ENCODE measurements at places on chromosomes 2 and 18. TPM values are rescaled to one million over a fixed set of nuclear protein-coding genes. Genes with fewer than 3 reads are reported as not detected.

- DNase-seq = peak; percentile 15
Observed at GRCh38 chr2:154836632-154837031, 138.1 kb downstream of the KCNJ3 start.

DNA sequence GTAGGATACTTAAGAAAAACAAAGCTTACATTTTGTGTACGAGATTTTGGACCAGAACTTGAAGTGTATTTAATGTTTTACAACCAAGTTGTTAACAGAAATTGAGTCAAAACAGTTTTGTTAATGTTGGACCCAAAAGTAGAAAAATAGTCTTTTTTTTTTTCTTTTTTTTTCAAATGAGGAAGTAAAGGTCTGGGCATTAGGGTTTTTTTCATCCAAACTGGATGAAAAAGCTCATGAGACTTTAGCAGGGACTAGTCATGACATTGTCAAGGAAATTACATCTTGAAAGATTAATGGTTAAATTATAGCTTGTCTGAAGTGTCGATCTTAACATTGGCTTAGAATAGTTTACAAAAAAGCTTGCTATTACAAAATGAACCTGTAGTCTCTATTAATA is 32.3 kb downstream of the CCNT2 start:
- DNase-seq = no peak

DNA sequence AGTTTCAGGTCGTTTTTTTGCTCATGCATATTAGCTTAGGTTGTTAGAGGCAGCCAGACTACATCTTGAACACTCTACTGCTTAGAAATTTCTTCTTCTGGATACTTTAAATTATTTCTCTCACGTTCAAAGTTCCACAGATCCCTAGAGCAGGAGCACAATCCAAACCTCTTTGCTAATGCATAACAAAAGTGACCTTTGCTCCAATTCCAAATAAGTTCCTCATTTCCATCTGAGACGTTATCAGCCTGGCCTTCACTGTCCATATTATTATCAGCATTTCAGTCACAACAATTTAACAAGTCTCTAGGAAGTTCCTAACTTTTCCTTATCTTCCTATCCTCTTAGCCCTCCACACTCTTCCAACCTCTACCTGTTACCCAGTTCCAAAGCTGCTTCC is 50.4 kb upstream of the ERMN start:
- no peak for DNase-seq

DNA sequence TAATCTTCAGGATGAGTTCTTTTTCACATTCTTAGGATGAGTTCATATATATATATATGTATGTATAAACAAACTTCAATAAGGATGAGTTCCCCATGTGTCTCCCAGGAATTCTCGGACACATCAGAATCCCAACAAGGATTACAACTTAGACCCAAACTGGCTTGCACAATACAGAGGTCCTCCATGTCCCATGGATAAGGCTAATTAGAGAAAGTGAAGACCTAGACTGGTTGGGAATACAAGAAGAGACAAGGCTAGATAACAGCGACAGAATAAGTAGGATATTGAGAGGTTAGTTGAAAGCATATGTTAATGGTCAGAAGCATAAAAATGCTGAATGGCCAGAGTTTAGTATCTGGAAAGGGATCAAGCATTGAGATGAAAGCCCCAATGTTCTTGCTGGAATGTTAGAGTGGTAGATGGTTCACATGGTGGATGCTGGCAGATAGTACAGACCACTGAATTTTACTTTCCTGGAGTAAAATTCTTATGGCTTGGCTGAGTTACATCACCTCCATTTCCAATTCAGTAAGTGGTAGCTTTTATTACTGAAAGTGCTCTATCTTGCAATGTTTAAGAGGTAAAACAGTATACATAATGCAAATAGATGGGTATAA is 154.9 kb upstream of the EPHA4 start:
- no peak for DNase-seq

- DNase-seq = no peak
Observed at GRCh38 chr2:14348247-14348646, 284.3 kb upstream of the LRATD1 start.

GRCh38 chr18:3104190-3105054 is 91.5 kb upstream of the LPIN2 start:
- no peak for DNase-seq

- DNase-seq = no peak
Observed at GRCh38 chr2:205768815-205769494, 86.7 kb downstream of the NRP2 start.

- DNase-seq = no peak
Observed at GRCh38 chr18:46768166-46768921, 11.5 kb upstream of the ST8SIA5 start.

GRCh38 chr18:60686142-60686541 is 313.6 kb upstream of the MC4R start:
- DNase-seq = no peak

GRCh38 chr2:159609811-159610549 is 6.4 kb downstream of the BAZ2B start:
- DNase-seq = peak; percentile 28

DNA sequence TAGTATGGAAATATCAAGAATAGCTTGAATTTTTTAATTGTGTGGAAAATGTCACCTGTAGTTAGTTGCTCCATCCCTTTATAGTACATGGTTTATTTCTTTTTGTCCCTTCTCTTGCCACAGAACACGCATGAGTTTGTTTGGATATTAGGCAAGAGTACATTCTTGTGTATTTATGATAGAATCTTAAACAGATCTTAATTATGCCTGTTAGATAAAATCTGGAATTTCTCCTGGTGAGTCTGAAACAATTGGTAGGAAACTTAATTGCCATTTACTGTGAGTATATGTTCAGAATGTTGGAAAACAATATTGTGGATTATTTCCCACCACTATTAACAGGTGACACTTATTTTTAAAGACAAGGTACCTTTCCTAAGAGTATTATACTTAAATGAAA is 30.2 kb upstream of the CABYR start:
- no peak for DNase-seq

- no peak for DNase-seq
Observed at GRCh38 chr2:75175456-75175855, 23.9 kb downstream of the TACR1 start.

- peak; percentile 35 for DNase-seq
Observed at GRCh38 chr2:40760071-40760666, 308.3 kb upstream of the SLC8A1 start.

DNA sequence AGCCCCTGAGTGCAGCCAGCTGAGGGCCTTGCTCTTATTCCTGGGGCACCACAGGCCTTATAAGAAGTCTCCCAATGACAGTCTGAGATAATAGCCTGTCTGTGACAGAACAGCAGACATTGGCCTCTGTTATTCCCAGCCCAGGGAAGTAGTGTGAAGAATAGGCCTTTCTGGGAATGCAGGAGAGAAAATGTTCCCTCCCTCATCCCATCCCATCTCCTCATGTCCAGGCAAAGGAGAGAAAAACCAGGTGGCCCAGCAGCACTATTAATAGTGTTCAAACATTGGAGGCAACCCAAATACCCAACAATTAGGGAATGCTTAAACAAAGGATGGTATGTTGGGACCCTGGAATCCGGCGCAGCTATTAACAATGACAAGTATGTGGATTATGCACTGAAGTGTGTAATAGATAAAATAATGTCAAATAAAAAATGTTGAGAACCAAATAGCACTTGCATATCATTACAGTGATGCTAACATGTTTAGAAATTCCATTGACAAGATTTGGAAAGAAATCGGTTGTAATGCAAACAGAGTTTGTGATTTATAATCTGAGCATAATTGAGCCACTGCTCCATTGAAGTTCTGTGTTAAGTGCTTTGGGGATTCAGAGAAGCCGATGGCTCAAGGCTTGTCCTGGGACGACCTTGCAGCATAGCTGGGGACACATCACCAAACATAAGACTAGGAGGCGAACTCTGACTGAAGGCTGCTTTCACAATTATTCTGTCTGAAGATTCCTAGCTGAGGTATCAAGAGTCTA is 69.3 kb downstream of the LBH start:
- no peak for DNase-seq

GRCh38 chr18:456361-457139 is 44.0 kb downstream of the COLEC12 start:
- DNase-seq = no peak

DNA sequence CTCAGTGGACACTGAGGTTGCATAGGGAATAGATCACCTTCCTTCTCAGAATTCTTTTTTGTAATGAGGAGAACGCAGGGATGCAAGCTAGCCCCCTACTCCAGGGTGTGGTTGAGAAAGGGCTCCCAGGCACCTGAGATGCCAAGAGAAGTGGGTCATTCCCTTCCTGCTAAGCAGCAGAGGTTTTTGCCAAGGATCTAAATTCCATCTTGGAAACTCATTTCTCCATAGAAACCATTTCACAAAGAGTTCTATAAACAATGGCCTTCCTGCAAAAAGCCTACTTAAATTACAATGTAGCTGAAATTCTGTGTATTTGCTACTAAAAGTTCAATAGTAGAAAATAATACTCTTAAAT is 3.7 kb upstream of the PPP3R1 start:
- DNase-seq = no peak

- no peak for DNase-seq
Observed at GRCh38 chr2:241859017-241859435, 332 bp upstream of the PDCD1 start.

Gene HNMT
- polyA plus RNA-seq = 259 TPM

Gene TRABD2A
- polyA plus RNA-seq = 0.15 TPM

Gene COLEC11
- 1.5 TPM for polyA plus RNA-seq

Gene CDH7
- polyA plus RNA-seq = not detected

Gene POTEI
- polyA plus RNA-seq = 0.33 TPM

Gene CCDC102B
- polyA plus RNA-seq = 2.3 TPM

Gene NEURL3
- 0.48 TPM for polyA plus RNA-seq

Gene EPAS1
- 202 TPM for polyA plus RNA-seq

Gene GALR1
- polyA plus RNA-seq = not detected

Gene CXCR1
- polyA plus RNA-seq = not detected

Gene EMILIN2
- polyA plus RNA-seq = 7.6 TPM

Gene FN1
- polyA plus RNA-seq = 8,294 TPM
